ENCODE measurements at places on chromosomes 12 and 14. TPM values are rescaled to one million over a fixed set of nuclear protein-coding genes. Genes with fewer than 3 reads are reported as not detected.

Gene ASPG
- 1.4 TPM for total RNA-seq

Gene DTX1
- 4.7 TPM for total RNA-seq

Gene RARG
- 50.2 TPM for total RNA-seq

- H3K4me3 ChIP-seq = no peak overlapping the region
- H3K36me3 ChIP-seq = no peaks in the 10 kb centered on the region
- no peak for DNase-seq
- H3K27me3 ChIP-seq = no peaks in the 10 kb centered on the region
- H3K4me1 ChIP-seq = 0 out of 2 replicates have a peak, but pooled peaks cover 3% of the 10 kb centered on the region
- H3K27ac ChIP-seq = no peak overlapping the region
These were observed 235.2 kb downstream of the BCL11B start for GRCh38 chr14:99036611-99037293.

DNA sequence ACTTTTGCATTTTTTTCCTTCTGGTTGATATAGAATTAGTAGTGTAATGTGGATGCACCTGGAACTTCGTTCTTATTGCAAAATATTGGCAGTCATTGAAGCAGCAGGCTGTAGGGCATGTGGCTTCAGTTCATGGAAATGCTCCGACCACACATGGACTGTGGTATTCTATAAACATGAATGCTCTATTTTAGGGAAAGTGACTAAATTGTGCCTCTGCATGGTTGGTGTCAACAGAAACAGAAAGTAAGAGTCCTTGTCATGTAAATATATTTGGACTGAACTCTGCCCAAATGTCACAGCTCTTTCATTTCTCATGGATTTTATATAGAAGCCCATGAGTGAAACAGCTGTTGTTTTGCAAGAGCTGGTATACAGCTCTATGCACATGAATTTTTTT lies 917.0 kb downstream of the LRFN5 start:
- H3K27me3 ChIP-seq = no peaks in the 10 kb centered on the region
- DNase-seq = no peak
- H3K4me1 ChIP-seq = peaks cover 4% of the 10 kb centered on the region

DNA sequence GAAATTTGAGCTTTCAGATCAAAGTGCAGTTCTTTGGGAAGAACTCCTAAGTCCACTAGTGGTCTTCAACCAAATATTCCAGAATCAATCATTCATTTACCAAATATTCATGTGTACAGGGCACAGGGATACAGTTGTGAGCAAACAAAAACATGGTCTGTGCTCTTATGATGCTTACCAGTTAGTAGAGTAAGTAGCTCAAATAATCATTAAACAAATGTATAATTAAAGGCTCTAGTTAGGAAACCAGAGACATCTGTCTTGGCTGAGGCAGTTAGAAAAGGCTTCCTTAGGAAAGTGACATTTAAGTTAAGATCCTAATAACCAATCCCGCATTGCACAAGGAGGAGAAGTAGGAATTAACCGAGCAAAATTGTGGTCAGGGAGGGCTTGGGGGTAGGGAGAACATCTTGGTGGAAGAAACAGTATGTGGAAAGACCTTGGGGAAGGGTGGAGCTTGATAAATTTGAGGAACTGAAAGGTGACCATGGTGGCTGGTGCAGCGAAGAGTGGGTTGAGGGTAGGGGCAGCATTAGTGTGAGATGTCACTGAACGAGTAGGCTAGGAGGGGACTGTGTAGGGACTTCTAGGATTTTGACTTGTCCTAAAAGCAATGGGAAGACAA lies 40.0 kb downstream of the PEBP1 start:
- H3K4me1 ChIP-seq = no peaks in the 10 kb centered on the region
- no peak for DNase-seq
- no peak overlapping the region for H3K27ac ChIP-seq
- no peak overlapping the region for H3K4me3 ChIP-seq
- no peaks in the 10 kb centered on the region for H3K27me3 ChIP-seq

GRCh38 chr14:57486767-57487379 lies 6.8 kb downstream of the CCDC198 start:
- H3K27me3 ChIP-seq = no peaks in the 10 kb centered on the region
- no peak overlapping the region for H3K4me3 ChIP-seq
- peak; percentile 76 for DNase-seq
- no peaks in the 10 kb centered on the region for H3K4me1 ChIP-seq
- H3K27ac ChIP-seq = no peak overlapping the region

- no peak overlapping the region for H3K27ac ChIP-seq
- no peaks in the 10 kb centered on the region for H3K36me3 ChIP-seq
- H3K27me3 ChIP-seq = no peaks in the 10 kb centered on the region
- H3K4me1 ChIP-seq = no peaks in the 10 kb centered on the region
- no peak overlapping the region for H3K4me3 ChIP-seq
- DNase-seq = no peak
These were observed 72.2 kb downstream of the CLIP1 start for GRCh38 chr12:122350141-122350848.

GRCh38 chr12:51403681-51404136 lies 12.5 kb upstream of the GALNT6 start:
- DNase-seq = no peak
- no peak overlapping the region for H3K4me3 ChIP-seq
- H3K27me3 ChIP-seq = no peaks in the 10 kb centered on the region
- no peaks in the 10 kb centered on the region for H3K36me3 ChIP-seq
- no peak overlapping the region for H3K27ac ChIP-seq
- H3K4me1 ChIP-seq = no peaks in the 10 kb centered on the region

GRCh38 chr14:104116756-104117340 lies 21.5 kb upstream of the KIF26A start:
- H3K27me3 ChIP-seq = peaks cover 36% of the 10 kb centered on the region
- H3K36me3 ChIP-seq = no peaks in the 10 kb centered on the region
- H3K4me3 ChIP-seq = peak overlapping the region; percentile 59

DNA sequence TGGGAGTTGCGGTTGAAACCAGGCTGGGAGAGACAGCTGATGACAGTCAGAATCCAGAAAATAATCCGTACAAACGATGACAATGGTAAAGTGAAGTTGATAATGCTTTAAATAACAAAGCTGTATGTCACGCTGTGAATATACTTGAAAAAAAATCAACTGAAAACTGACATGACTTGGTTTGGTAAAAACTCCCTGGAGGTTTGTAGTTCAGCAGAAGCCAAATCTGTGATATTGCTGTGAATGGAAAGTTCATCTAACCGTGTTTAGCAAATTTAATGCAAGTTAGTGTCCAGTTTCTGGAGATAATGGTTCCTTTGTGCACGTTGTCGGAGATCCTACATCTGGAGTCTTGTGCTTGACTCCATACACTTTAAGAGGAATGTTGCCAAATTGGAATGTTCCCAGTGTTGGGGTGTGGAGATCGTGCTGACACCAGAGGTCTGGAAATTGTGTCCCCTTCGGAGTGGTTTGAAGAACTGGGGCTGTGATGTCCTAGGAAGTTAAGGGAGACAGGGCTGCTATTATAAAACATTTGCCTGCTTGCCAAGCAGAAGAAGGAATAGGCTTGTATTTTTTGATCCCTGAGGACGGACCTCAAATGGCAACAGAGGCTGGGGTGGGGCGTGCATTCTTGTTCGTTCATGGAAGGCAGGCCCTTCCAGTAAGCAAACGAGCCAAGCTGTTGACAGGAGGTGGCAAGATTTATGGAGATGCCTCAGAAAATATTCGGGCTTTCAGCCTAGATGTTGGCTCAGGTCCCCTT lies 30.6 kb downstream of the PPFIBP1 start:
- DNase-seq = no peak
- peaks cover 15% of the 10 kb centered on the region for H3K4me1 ChIP-seq
- no peaks in the 10 kb centered on the region for H3K27me3 ChIP-seq
- no peak overlapping the region for H3K4me3 ChIP-seq

Measured in GM23338 (cell line).